ENCODE measurements at places on chromosomes 1 and 21.
A peak's percentile ranks its signal among the peaks of the same experiment; 100 is the strongest.

- DNase-seq = no peak
These were observed 4.2 kb downstream of the OR2T1 start for GRCh38 chr1:248406721-248407692.

- no peak for DNase-seq
These were observed 15.0 kb upstream of the TTC22 start for GRCh38 chr1:54816130-54816529.

- DNase-seq = peak; percentile 64
These were observed 38.6 kb downstream of the GPR3 start for GRCh38 chr1:27430903-27431600.

GRCh38 chr1:72847651-72848050 lies 565.3 kb upstream of the NEGR1 start:
- no peak for DNase-seq

GRCh38 chr1:161933592-161934588 lies 89.8 kb downstream of the OLFML2B start:
- peak; percentile 15 for DNase-seq

DNA sequence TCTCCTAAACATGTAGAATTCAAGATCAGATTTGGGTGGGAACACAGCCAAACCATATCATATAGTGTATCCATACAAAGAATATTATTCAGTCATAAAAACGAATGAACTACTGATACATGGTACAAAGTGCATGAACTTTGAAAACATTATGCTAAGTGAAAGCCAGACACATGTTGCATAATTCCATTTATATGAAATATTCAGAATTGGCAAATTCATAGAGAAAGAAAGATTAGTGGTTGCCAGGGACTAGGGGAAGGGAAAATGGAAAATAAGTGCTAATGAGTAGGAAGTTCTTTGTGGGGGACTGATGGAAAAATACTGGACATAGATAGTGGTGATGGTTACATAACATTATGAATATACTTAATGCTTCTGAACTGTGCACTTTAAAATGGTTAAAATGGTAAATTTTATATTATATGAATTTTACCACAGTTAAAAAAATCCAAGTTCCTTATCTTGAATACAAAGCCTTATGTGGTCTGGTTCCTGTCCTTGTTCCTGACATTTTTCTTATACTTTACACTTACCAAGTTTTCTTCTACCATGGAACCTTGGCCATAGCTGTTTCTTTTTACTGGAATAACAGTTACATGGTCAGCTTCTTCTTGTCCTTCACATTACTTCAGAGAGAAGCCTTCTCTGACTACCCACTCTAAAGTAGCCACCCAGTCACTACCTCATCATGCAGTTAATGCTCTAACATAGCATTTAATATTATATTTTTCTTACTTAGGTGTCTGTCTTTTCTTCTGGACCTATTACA lies 64.0 kb downstream of the CCDC18 start:
- DNase-seq = no peak

GRCh38 chr1:181531951-181532600 lies 48.8 kb downstream of the CACNA1E start:
- DNase-seq = no peak

GRCh38 chr21:26965907-26966581 lies 844 bp downstream of the ADAMTS5 start:
- DNase-seq = peak; percentile 3

- DNase-seq = peak; percentile 60
These were observed 17.0 kb downstream of the DHRS3 start for GRCh38 chr1:12600880-12601633.

- DNase-seq = no peak
These were observed 24.7 kb upstream of the RWDD3 start for GRCh38 chr1:95209291-95209690.

- no peak for DNase-seq
These were observed 50.4 kb downstream of the KIF21B start for GRCh38 chr1:200972985-200973742.

DNA sequence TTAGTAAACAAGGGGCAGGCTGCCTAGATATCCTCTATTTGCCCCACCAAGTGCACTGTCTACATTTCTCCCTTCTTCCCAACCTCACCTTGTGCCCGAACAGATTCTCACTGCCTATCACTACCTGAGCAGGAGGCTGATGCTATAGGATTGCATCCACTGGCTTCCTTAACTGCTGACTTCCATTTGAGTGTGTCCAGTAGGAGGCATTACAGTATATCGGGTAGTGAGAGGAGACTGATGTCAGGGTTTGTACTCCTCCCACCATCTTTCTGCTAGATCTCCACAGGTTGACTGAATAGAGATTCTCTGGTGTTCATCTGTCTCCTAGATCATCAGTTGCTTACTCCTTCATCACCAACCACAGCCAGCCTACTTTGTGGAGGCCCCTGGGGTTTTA lies 796.3 kb downstream of the LRRIQ3 start:
- peak; percentile 1 for DNase-seq

GRCh38 chr1:227888404-227889046 lies 59.2 kb downstream of the WNT9A start:
- no peak for DNase-seq

DNA sequence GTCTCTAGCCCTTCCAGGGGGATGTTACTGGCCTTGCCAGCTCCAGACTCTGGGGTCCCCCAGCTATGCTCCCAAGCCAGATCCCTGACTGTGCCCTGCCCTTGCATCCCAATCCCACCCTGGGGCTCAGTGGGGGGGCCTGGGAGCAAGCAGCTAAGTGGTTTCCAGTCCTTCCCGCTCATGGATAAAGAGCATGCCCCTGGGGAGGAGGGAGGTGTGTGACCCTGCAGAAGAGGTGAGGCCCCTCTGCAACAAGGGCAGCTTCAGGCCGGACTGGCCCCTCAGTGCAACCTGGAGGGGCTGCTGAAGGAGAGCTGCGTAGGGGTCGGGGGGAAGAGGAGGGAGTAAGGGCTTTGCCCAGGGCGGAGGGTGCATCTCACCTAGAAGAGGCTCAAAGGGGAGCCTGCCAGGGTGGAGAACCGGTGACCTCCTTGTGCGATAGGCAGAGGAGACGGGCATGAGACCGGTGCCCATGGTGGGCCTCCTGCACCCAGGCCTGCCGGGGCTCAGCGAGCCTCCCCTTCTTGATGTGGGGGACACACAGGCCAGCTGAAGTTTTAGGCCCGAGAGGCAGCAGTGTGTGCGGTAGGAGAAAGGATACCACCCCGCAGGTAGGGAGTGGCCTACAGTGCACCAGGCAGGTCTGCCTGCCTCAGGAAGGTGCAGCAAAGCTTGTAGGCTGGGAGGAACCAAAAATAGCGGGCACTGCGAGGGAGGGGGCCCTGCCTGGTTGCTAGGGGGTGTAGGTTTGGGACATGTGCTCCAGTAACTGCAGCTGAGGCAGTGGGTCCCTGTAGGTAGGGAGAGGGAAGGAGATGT lies 3.1 kb downstream of the OBSCN start:
- DNase-seq = no peak

DNA sequence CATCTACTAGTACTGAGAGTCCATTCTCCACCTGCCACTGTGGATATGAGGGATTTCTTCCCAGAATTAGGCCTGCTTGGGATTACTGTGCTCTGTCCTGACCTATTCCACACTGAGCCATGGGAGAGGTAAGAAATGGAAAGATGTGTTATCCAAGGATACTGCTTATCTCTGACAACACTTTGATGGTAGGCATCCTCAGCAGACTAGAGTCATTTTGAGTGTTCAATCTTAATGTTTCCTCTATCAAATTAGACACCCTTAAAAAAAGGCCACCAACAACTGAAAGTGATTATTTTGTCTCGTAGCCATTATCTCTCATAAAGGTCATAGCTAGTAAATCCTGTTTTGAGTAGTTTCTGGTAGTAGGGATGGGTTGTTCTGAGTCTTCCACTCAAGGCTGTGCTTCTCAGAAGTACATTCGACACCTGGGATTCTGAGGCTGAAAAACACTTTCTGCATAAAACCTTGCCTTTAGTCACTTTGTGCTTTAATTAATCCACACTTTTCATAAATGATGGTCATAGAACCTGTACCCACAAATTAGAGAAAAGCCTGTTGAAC lies 8.8 kb downstream of the ATPAF1 start:
- DNase-seq = no peak

DNA sequence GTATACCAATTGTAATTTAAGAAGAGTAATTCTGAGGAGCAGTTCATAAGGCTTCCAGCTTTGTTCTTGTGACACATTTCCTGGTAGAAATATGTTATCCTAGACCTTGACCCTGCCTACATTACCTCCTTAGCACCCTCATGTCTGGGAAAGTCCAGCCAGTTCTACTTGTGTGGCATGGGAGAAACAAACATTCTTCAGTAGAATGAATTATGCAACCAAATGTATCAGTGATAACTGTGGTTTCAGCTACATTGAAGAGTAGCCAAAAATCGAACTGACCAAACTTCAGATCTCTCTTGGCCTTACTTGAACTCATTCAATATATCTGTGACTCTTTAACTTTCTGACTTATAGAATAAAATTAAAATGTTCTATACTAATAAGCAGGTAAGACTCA lies 308.1 kb upstream of the LYPLAL1 start:
- no peak for DNase-seq

- no peak for DNase-seq
These were observed 174.6 kb upstream of the CACYBP start for GRCh38 chr1:174825127-174825526.

Data from NB4 (cell line).